ENCODE measurements at places on chromosomes 13 and 19.

- DNase-seq = no peak
These were observed 2.2 kb downstream of the C13orf46 start for GRCh38 chr13:113971471-113972231.

DNA sequence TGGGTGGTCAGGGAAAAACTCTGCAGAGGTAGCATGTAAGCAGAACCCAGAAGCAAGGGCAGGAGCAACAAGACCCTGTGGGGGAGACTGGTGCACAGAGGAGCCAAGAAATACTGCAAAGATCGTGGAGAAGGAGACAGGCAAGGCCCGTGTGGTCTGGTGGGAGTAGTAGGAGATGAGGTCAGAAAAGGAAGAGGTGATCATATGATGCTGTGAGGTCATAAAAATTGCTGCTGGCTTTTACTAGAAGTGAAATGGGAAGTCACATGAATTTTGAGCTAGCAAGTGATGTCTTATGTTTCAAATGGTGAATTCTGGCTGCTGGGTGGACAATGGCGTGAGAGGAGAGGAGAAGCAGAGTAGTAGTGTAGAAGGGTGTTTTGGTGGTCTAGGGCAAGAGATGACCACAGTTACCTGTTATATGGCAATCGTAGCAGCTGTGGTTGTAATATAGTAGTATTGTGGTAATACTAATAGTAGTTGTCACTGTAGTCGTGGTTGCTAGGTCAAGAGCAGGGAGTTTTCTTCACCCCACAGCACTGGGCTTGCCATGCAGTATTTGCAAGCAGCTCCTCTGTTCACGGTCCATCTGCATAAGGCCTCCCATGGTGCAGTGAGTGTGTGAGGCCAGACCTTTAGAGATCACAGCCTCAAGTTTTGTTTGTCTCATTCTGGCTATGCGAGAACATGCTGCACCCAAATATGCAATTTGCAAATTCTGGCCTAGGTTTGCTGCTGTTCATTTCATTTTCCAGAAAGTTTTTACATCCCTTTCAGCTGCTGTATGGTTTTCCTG, 205.0 kb downstream of the TSHZ3 start:
- no peak for DNase-seq

- no peak for DNase-seq
These were observed 4.5 kb downstream of the CLPTM1 start for GRCh38 chr19:44959691-44960090.

DNA sequence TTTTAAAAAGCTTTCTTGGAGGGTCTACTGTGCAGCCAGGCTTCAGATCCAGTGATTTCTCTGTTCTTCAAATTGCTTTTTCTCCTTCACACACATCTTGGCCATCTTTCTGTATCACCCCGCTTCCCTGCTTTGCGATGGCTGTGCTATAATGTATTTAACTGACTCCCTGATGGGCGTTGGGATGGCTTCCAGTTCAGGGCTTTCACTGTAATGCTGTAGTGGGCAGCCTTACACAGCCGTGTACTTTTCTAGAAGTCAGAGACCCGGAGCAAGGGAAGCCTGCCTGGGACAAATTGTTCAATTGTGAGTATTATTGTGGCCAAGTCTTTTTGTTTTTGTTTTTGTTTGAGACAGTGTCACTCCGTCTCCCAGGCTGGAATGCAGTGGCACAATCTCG, 19.4 kb upstream of the PAK4 start:
- no peak for DNase-seq

- no peak for DNase-seq
These were observed 144.4 kb downstream of the LIG4 start for GRCh38 chr13:108070925-108071324.

GRCh38 chr13:100184095-100184494, 95.2 kb downstream of the PCCA start:
- no peak for DNase-seq

DNA sequence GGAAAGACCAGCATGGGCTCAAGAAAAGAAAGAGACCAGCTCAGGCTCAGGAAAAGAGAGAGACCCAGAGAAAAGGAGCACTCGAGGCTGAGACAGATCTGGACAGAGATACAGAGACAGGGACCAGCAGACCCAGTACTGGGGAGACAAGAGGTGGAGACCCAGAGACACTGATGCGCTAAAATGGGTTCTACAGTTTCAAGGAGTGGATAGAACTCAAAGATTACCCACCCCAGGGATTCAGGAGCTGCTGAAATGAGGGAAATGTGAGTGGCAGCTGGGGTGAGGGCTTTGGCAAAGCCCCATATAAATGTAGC, 609 bp upstream of the ZSCAN18 start:
- no peak for DNase-seq

DNA sequence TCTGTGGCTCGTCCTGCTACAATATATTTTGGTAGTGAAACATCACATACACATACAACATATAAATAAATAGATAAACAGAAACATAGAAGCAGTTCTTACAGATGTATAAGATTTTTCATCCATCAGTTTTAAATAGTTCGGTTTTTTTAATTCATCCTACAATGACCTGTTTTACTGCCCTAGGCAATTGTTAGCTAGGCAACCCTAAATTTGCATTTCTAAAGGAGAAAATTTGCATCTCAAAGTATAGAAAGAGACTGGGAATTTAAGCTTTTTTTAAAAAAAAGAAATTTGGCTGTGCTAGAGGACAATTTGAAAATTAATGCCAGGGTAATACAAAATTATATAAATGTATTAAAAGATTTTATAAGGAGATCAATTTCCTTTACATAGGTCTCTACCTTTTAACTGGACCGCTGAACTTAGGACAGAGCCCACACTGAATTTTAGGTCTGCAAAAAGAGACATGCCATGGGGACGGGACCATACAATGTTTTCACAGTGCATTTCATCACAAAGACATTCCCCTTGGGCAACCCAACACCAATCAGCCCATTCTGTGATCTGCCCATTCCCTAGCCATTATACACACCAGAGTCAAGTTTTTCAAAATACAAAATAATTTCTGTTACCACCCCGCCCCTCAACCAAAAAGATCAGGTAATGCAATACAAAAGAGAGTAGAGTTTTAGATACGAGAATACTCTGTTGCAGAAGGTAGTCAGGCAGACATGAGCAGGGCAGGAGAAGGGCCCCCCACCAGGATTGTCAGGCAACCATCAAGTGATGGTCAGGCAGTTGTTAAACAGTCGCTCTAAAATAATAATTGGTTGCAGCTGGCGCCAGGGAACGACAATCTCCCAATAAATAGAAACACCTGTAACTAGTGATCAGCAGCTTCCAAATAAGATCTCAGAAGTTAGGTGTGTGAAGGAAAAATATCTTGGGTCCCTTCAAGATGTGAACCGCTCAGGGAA, 299.7 kb upstream of the SGCG start:
- DNase-seq = no peak

- no peak for DNase-seq
These were observed 95.6 kb downstream of the PCDH9 start for GRCh38 chr13:67134417-67135129.

GRCh38 chr19:33388725-33389420, 15.4 kb downstream of the CEBPG start:
- peak; percentile 18 for DNase-seq

DNA sequence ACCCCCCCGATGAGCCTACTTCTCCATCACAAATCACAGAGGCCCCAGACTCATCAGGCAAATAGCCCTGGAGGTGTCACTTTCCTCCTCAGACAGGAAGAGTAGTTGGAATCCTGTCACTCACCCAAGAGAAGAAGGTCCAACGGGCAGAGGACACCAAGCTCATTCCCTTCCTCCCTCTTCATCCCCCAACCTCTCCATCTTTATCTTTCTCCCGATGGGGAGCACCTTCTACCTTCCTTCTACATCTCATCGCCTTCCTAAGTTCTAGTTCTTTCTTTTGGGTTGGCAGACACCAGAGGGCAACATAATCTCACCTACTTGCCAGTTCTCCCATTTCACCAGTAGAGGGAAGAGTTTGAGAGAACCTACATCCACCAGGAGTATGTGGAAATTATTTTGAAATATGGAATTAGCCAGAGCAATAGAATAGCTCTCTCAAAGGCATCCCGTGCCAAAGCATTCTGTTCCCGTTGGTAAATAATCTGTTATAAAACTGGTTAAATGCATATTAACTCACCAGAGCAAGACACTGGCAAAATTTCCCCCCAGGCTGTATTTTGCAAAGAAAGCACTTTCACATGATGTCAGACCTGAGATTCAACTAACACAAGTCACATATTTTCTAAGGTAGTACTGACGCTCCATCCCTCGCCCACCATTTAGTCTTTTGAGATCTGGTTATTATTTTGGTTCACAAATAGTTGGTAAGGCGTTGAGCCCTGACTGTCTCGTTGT, 55.0 kb downstream of the ZIC5 start:
- peak; percentile 66 for DNase-seq

- DNase-seq = no peak
These were observed 64.6 kb upstream of the SOX21 start for GRCh38 chr13:94776956-94777355.

DNA sequence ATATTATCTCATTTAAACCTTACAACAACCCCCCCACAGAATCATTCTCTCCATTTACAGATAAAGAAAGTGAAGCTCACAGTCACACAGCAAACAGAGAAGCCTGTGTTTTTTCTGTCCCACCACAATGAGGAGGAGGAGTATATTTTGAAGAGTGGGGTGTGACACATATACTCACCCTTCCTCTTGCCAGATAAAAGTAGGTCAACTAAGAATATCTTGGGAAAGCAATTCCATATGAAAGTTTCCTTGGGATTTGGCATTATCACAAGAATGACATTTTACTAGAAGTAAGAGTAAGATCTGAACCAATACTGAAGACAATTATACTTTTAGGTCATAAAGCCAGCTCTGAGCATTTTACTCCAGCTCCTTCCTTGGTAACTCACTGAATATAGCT, 287.5 kb upstream of the HTR2A start:
- DNase-seq = no peak

DNA sequence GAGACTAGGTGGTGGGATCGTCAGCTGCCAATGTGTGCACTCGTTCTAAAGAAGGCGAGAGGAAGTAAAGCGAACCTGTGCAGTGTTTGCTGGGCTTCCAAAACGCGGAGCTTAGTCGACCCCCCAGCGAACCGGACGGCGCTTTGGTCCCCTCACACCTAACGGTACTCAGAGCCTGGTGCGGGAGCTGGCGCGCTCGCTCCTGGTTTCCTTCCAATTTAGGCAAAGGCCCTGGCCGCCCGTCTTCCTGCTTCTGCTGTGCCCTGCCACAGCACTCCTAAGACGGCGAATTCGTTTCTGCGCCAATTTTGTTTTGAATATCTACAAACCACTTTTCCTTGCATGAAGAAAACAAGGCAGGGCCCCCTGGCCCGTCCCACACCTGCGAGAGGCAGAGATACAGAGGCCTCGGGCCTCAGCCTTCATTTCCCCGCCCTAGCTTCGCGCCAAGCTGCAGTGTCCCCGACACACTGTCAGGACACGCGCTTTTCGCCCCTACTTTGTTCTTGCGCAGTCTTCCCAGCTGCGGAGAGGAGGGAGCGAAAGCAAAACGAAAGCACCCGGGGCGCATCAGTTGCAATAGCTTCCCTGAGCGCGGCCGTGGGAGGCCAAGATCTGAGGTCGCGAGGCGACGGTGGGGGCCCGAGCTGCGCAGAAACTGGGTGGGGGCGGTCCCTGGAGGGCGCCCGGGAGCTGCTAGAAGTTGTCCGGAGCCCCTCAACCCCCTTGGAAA, 111.9 kb downstream of the KCNRG start:
- no peak for DNase-seq

DNA sequence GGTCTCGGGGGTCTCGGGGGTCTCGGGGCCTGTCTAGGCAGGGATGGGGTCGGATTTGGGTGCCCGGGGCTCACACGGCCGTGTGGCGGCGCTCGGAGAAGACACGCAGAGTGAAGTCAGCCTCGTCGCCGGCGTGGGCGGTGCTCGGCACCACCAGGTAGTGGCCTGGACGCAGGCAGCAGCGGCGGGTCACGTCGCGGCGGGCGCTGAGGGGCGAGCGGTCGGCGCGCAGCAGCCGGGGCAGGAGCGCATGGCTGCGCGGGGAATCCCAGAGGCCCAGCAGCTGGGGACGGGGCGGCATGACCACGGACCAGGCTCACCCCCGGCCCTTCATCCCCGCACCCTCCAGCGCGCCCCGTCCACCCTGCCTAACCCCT, 8.2 kb downstream of the CAPN12 start:
- DNase-seq = no peak

- DNase-seq = no peak
These were observed 61.4 kb downstream of the MICU2 start for GRCh38 chr13:21542563-21542962.

DNA sequence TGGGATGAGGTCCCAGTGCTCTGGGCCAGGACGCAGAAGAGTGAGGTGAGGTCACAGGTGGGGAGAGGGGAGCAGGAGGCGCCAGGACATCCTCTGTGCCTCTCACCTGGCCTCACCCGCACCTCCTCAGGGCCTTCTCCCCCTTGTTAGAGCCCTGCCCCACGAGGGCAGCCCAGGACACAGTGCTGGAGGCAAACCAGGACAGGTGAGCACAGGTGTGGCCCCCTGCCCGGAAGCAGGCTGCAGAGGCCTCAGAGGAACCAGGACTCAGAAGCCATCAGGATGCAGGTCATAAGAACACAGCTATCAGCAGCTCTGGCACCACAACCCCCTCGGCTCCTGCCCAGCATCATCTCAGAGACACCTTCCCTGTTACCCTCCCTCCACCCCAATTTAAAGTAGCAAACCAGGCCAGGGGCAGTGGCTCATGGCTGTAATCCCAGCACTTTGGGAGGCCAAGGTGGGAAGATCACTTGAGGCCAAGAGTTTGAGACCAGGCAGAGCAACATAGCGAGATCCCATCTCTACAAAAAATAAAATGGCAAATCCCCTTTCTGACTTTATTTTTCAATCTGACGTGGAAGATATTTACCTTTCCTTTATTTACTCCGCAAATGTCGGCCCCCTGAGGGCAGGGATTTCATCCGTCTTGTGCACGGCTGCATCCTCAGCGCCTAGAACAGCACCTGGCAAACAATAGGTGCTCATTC, at the start of gene CEACAM16:
Gene CEACAM16 (plus strand): TSS at position 660 of the 710 bp plus-strand sequence. CDS start 2,306 bp downstream, outside the sequence.
- no peak for DNase-seq

DNA sequence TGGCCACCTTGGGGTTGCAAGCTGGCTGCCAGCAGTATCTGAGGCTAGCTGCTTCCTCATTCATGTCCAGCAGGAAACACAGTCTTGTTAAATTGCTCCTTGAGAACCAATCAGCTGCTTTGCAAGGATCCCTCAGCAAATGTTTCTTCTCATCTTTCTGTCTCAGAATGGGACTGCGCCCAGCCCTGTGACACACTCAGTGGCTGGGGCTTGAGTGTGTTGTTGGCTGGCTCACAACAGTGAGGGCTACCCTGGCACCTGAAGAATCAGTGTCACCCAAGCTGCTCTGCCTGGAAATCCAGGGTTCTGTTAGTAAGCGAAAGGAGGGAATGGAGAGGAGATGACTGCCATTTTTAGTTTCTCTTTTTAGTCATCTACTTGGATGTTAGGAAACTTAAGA, 317.2 kb downstream of the DCT start:
- no peak for DNase-seq

- DNase-seq = no peak
These were observed 48.0 kb upstream of the TPP2 start for GRCh38 chr13:102548811-102549210.

GRCh38 chr13:43143591-43143990, 120.2 kb downstream of the DNAJC15 start:
- no peak for DNase-seq

- DNase-seq = no peak
These were observed 2.3 kb downstream of the DDX39A start for GRCh38 chr19:14416817-14417231.
